ENCODE measurements at places on chromosomes 4 and X.

DNA sequence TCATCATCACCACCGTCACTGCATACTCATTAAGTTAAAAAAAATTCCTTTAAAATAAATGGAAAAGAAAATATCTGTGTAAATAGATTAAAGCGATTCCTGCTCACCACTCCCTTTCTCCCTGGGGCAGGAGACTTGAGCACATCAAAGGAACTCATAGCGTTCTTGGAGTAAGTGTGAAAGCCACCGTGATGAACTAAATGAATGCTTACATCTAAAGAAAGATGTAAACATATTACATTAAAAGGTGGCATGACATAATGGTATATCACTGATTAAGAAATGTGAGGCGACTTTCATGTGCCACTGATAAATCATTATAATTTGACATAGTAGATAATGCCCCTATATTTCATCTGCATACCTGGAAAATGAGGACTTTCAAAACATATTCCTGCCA lies 92.0 kb downstream of the SNCA start:
- H3K27me3 ChIP-seq: no peaks in the 10 kb centered on the region
- H3K27ac ChIP-seq: no peak overlapping the region
- no peak overlapping the region for H3K4me3 ChIP-seq
- H3K4me1 ChIP-seq: no peaks in the 10 kb centered on the region
- DNase-seq: no peak

GRCh38 chrX:21946925-21947641 lies 6.6 kb downstream of the SMS start:
- H3K4me3 ChIP-seq: peak overlapping the region; percentile 27
- no peaks in the 10 kb centered on the region for H3K27me3 ChIP-seq
- peaks cover 8% of the 10 kb centered on the region for H3K4me1 ChIP-seq
- H3K36me3 ChIP-seq: no peaks in the 10 kb centered on the region
- H3K27ac ChIP-seq: peak overlapping the region; percentile 63

DNA sequence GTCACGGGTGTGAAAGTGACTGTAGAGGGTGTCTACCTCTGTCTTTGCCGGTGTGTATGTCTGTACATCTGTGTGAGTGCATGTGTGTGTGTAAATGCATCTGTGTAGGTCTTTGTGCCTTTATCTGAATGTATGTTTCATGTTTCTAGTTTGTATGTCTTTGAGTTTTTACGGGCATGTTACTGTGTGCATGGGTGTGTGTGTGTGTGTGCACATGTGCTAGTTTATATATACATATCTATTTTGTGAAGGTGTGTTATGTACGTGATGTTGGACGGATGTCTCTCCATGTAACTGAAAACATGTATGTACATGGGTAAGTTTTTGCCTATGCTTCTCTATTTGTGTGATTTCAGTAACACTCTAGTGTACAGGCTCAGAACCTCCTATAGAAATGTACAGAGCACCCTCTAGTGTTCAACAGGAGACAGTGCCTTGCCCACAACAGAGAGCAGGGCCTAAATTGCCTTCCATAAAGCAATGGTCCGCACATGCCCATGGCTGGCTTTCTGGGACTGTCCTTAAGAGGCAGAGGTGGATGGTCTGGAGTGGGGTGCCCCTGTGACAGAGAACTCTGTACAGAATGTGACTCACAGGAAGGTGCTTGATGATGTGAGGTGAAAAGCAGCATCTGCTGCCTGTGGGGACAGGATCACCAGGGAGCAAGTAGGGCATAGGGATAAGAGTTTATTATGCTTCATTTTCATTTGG lies 343.5 kb downstream of the RAPGEF2 start:
- H3K36me3 ChIP-seq: no peaks in the 10 kb centered on the region
- no peaks in the 10 kb centered on the region for H3K27me3 ChIP-seq
- no peak overlapping the region for H3K4me3 ChIP-seq
- peak; percentile 84 for DNase-seq
- peaks cover 2% of the 10 kb centered on the region for H3K4me1 ChIP-seq
- H3K27ac ChIP-seq: no peak overlapping the region

- no peaks in the 10 kb centered on the region for H3K4me1 ChIP-seq
- H3K36me3 ChIP-seq: no peaks in the 10 kb centered on the region
- H3K4me3 ChIP-seq: no peak overlapping the region
- no peak overlapping the region for H3K27ac ChIP-seq
- no peaks in the 10 kb centered on the region for H3K27me3 ChIP-seq
- no peak for DNase-seq
These were observed 78.4 kb upstream of the FUNDC1 start for GRCh38 chrX:44621078-44621477.

GRCh38 chr4:23720556-23720955 lies 169.3 kb downstream of the PPARGC1A start:
- no peaks in the 10 kb centered on the region for H3K36me3 ChIP-seq
- DNase-seq: no peak
- no peaks in the 10 kb centered on the region for H3K4me1 ChIP-seq
- H3K4me3 ChIP-seq: no peak overlapping the region
- H3K27ac ChIP-seq: no peak overlapping the region

Measured in mesenchymal stem cell (in vitro differentiated cells and primary cell).